ENCODE measurements at places on chromosomes 2 and 18.
A peak's percentile ranks its signal among the peaks of the same experiment; 100 is the strongest.

GRCh38 chr2:139917690-139918384 is 1137.6 kb upstream of the NXPH2 start:
- DNase-seq: no peak

DNA sequence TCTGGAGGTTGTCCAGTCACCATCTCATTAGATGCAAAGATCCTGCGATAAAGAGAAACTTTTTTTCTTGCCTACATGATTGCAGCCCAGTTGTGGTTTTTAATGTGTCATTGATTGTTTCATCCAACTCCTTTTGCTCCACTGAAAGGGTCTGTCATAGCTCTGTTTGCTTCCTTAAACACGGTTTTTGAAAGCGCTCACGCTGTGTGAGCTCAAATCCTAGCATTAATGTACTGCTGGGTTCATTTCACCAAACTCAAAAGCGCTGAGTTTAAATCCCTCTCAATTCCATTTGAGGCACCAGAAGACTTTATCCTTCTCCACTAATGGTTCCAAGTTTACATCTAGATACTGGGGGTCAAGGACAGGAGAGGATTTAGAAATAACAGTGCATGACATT is 53.6 kb downstream of the CDK15 start:
- no peak for DNase-seq

DNA sequence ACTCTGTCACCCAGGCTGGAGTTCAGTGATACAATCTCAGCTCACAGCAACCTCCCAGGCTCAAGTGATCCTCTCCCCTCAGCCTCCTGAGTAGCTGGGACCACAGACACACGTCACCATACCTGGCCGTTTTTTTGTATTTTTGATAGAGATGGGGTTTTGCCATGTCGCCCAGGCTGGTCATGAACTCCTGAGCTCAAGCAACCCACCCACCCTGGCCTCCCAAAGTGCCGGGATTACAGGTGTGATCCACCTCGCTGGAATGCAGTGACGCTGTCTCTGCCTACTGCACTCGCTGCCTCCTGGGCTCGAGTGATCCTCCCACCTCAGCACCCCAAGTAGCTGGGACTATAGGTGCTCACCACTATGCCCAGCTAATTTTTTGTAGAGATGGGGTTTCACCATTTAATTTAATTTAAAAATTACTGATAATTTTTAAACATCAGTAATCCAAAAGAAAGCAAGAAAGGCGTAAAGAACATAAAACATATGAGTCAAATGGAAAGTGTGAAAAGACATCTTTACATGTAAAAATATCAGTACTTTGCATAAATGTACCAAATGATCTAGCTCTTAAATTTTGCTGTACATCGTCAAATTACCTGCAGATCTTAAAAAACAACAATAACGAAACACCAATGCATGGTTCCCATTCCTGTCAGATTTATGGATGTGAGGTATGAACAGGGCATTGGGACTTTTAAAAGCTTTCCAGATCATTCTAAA is 2.8 kb upstream of the ZNF236 start:
- no peak for DNase-seq

- peak; percentile 30 for DNase-seq
Observed at GRCh38 chr2:221943076-221943810, 355.6 kb downstream of the PAX3 start.

DNA sequence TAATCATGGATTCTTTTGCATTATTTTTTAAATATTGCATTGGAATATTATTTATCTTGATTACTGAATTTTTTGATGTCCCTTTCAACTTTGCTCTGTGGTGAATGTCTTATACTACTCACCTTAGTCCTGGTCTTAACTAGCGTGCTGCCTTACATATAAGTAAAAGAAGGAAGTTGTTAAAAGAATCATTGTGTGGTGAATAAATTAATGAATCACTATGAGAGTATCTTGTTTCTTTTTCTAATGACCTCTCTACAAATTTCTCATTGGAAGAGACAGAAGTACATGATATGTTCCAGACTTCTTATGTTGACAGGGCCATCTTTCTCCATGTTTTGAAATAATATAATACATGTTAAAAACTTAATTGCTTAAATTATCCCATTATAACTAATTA is 432.6 kb upstream of the MMADHC start:
- DNase-seq: no peak

- DNase-seq: no peak
Observed at GRCh38 chr2:43186679-43187374, 39.6 kb downstream of the ZFP36L2 start.

GRCh38 chr2:42872721-42873120 is 80.3 kb upstream of the HAAO start:
- DNase-seq: no peak

- DNase-seq: no peak
Observed at GRCh38 chr2:153644955-153645354, 166.4 kb upstream of the RPRM start.

GRCh38 chr2:36507408-36507812 is 90.6 kb downstream of the FEZ2 start:
- DNase-seq: peak; percentile 80

GRCh38 chr2:108637304-108637669 is 82.0 kb upstream of the RANBP2 start:
- DNase-seq: peak; percentile 58

DNA sequence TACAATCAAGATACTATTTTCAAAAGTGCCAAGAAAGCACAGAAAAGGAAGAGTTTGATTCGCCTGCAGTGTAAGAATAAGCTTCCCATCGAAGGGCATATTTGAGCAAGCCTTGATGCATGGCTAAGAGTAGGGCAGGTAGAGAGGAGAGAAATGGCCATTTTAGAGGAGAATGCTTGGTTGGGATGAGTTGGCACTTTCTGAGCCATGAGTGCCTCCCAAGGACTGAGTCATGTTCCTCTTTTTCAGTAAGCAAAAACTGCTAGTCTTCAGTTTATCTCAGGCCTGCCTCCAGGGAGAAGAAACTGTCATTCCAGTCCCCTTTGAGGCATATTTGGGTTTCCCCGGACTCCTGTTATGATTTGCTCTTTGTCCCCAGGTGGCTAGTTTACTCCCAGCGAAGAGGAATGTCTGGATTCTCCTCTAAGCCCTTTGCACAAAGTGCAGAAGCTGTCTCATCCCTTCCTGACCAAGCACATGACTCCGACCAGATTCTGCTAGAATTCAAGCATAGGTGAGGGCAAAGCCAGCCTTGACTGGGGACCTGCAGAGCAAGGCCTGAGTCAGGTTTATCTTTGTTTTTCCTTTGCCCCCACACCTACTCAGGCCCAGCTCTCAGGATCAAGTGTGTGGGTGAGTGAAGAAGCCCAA is 115.2 kb downstream of the TTC32 start:
- peak; percentile 8 for DNase-seq

DNA sequence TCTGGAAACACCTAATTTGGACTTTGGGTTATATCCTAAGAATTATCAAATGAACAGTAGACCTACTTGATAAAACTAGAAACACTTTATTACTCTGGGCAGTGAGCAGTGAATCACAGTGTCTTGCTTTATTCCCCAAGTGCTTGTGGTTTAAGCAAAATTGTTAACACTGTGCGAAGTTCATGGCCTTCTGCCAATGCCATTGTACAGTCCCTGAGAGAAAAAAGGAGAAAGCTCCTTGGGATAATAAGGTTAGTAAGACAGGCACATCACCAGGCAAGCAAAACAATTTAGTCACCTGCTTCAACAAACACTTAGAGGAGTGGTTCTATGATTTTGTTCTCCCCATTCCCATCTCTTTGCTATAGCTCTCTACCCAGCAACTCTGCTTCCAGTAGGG is 39.8 kb downstream of the ADCYAP1 start:
- no peak for DNase-seq

DNA sequence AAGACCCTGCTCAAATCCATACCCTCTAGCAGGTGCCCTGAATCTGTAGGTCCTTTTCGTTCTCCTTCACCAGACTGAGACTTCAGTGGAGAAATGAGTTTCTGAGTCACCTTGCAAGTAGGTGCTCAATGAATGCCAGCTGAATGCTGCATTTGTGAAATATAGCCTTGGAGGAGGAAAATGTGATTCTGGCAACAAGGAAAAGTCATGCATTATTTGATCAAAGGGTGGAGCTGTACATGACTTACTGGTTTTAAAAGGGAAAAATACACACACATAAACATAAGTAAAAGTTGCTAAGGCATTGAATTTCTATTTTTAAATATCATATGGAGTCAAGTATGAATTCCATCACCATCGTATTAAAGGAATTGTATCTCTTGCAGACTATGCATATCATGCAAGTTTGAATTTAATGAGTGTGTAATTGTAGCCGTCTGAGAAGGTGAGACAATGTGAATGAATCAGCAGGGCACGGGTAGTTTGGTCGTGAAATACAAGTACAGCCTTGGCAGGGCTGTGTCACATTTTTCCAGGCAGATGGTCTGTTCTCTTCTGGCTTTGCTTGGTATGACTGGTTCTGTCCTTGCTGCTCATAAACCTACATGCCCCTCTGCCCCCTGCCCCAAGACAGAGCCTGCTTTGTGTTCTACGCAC is 160.8 kb downstream of the COL6A3 start:
- DNase-seq: no peak

All from Ammon's horn (tissue), 1 donor.